Sigmoid colon (tissue), 7 donors: ENCODE measurements at places on chromosomes 5 and 9. TPM values are rescaled to one million over a fixed set of nuclear protein-coding genes. Genes with fewer than 3 reads are reported as not detected.

DNA sequence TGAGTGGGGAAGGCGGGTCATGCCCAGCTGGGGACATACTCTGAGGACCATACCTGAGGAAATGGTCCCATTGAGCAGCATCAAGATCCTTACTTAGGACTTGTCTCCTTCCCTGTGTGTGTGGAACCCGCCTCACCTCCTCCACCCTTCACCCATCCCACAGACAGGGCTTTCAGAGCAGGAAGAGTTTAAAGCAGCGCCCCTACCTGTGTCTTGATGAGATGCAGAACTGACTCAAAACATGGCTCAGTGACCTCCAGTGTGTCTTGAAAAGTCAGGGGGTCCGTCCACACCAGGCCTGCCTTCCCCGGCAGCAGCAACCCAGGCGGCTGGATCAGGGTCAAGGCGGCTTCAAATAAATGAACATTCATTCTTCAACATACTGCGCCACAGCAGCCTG is 38.4 kb downstream of the PLAC8L1 start:
- H3K4me3 ChIP-seq, result no peak overlapping the region
- no peaks in the 10 kb centered on the region for H3K36me3 ChIP-seq
- DNase-seq, result no peak
- H3K4me1 ChIP-seq, result no peaks in the 10 kb centered on the region
- no peak overlapping the region for H3K27ac ChIP-seq

DNA sequence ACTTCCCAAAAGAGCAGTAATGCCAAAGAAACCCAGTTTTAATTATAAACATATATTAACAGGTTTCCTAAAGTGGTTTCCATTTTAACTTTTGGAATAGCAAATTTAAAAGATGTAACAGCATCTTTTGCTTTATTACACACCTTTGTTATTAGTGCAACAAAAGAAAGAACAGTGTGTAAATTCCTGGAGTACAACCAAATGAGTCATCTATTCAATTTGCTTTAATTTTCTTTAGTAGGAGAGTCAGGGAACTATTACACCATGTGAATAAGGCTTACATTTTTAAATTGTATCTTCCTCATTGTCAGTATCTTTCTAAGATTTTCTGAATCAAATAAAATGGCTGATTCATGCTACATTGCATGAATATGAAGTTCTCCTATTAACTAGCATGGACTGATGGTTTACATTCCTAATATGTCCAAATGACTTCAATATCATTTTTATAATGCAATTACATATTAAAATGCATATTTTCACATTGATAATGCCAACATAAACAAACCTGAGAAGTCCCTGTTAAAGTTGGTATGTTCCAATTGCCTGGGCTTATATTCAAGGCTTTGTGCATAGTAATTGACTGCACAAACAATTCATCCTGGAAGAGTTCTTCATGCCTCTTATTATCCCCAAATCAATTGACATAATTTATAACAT is 22.5 kb downstream of the EDIL3 start:
- no peak for DNase-seq
- H3K36me3 ChIP-seq, result no peaks in the 10 kb centered on the region
- H3K4me1 ChIP-seq, result no peaks in the 10 kb centered on the region
- no peak overlapping the region for H3K4me3 ChIP-seq
- H3K27me3 ChIP-seq, result no peaks in the 10 kb centered on the region

- no peak overlapping the region for H3K27ac ChIP-seq
- H3K4me1 ChIP-seq, result no peaks in the 10 kb centered on the region
- no peak overlapping the region for H3K4me3 ChIP-seq
Measured at GRCh38 chr9:72188232-72188631, 39.0 kb downstream of the GDA start.

GRCh38 chr5:174559141-174559540 is 165.2 kb upstream of the MSX2 start:
- no peak overlapping the region for H3K27ac ChIP-seq
- H3K36me3 ChIP-seq, result no peaks in the 10 kb centered on the region
- no peak for DNase-seq
- no peak overlapping the region for H3K4me3 ChIP-seq
- no peaks in the 10 kb centered on the region for H3K27me3 ChIP-seq

Gene DBH
- total RNA-seq, result not detected
